Cerebellum (tissue), 4 donors: ENCODE measurements at places on chromosomes 4 and X. TPM values are rescaled to one million over a fixed set of nuclear protein-coding genes. Genes with fewer than 3 reads are reported as not detected.

DNA sequence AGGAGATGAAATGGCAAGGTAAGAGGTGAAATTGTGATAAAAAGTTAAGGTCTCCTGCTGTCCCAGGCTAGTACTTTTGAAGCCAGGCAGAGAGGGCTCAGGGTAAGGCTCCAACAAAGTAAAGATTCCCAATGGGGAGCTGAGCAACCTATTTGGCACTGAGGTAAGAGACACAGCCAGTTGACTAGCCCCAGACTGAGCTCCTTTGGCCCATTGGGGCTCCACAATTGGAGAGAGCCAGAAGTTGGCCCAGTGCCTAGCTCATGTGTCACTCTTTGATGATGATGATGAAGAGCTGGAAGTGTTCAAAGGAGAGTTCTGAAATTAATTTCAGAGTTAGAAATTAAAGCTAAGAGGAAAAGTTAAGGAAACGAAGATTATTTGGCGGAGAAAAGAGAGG is 94.6 kb downstream of the RLIM start:
- DNase-seq: no peak

DNA sequence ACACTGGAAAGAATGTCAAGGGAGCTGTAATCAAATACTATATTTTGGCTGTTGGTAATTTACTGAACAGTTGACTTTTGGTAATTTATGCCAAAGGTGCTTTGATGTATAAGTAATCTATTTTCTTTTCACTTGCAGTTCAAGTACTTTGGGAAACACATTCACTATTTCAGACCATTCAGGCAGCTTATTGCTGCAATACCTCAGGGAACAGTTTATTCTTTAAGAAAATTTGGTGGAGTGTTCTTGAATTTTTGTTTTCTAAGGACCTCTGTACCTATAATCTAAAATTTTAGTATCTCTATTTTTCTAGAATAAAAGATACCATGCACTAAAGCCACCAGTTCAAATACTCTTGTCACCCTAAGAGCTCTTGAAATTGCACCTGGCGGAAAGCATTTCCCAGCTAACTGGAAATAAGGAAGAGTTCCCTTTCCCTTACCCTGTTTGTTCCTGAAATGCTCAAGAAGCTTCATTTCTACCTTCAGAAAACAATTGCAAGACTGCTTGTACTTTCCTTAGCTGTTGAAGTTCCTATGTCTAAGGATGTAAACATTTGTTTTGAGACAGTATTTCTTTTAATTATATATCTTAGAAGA is 633.5 kb upstream of the FAT1 start:
- DNase-seq: no peak

DNA sequence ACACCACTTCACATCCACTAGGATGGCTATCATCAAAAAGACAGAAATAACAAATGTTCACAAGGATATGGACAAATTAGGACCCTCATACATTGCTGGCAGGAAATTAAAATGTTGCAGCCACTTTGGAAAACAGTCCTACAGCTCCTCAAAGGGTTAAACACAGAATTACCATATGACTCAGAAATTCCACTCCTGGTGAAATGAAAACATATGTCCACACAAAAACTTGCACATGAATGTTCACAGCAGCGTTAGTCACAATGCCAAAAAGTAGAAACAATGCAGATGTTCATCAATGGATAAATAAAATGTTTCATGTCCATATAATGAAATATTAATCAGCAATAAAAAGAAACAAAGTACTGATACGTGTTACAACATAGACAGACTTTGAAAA is 15.1 kb downstream of the S100G start:
- DNase-seq: no peak

DNA sequence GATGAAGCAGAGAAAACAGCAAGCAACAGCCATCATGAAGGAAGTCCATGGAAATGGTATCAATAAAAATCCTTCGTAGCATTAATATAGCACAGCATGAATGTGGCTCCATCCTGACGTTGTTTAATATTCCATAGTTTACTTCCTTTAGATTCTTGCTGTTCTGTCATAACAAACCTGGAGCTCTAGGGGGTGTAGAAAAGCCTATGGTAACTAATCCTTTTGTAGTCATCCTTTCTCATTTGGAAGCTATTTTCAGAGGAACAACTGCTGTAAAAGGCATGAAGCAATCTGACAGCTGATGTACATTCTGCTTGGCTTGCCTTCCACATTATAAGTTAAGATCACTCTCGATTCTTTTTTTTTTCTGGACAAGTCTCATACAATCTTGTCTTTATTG is 914 bp downstream of the MYOZ2 start:
- DNase-seq: no peak

GRCh38 chr4:53586121-53586816 is 5.0 kb downstream of the LNX1 start:
- DNase-seq: no peak

DNA sequence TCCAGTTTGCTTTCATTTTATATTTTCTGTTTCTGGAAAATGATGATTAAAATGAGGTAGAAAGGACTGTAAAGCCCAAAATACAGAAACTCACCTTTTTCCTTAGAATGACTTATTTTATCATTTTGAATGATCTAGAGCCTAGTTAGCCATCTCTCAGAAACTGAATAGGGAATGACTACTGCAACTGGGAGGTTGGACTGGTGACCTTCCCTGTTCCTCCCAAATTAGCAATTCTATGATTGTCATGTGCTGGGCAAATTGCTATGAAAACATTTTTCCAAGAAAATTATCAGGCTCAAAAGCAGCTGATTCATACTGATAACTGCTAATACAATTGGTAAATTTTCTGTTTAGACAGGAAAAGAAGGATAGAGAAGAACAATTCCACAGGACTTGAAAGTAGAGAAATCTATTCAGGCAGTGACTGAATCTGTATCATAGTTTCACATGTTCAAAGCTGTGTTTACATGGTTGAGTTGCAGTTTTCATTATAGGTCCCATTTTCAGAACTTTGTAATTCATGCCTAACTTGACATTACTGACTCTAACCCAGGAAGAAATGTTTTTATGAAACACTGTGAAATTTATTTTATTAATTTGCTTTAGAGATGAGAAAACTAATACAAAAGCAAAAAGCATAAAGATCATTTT is 43.4 kb upstream of the SEC24B start:
- DNase-seq: no peak

The SEC31A gene
- total RNA-seq: 149 TPM

DNA sequence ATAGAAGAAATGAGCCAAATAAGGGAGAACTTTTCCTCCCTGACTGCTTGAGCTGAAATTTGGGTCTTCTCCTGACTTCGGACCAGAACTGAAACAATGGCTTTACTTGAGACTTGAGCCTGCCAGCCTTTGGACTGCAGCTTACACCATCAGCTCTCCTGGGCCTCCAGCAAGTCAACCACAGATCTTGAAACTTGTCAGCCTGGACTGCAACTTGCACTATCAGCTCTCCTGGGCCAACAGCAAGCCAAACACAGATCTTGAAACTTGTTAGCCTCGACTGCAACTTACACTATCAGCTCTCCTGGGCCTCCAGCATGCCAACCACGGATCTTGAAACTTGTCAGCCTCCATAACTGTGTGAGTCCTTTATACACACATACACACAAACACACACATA is 425.9 kb upstream of the PCDH7 start:
- no peak for DNase-seq

The PAGE2B gene
- total RNA-seq: not detected

- DNase-seq: peak; percentile 89
Observed at GRCh38 chr4:140238351-140239056, 84.5 kb upstream of the MAML3 start.

GRCh38 chr4:125135652-125136051 is 179.1 kb upstream of the FAT4 start:
- no peak for DNase-seq

The BGN gene
- 7.9 TPM for total RNA-seq

DNA sequence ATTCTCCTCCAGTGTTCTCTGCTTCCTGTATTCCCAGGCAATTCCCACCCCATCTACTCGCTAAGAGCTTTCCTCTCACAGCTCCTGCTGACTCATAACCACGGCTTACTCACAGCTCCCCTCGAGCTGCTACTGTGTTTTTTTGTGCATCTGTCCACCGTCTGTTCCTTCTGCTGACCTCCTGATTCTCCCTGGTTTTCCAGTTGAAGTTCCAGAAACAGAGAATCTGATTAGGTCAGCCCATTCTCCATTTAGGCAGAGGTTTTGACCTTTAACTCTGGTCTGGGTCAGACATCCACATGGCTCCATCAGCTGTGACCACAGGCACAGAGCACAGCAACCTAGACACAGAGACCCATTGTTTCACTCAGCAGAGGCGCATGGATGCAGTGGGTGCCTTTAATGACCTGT is 5.5 kb upstream of the SMIM20 start:
- no peak for DNase-seq

GRCh38 chr4:2458546-2459491 is 10.1 kb upstream of the RNF4 start:
- no peak for DNase-seq

DNA sequence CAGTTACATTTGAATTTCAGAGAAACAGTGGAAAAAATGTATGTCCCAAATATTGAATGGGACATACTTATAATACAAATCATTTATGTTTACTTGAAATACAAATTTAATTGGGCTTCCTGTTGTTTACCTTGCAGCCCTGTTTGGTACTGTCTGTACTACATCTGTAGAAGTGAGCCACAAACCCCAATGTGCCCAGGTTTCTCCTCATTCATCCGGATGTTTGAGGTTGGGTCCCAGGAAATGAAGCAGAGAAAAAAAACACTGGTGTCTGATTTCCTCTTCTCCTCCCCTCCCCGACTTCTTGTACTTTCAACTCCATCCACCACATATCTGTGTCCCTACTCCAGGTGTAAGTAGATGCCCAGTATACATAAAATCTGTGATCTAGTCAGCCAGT is 27.1 kb upstream of the SCRG1 start:
- DNase-seq: no peak
